ENCODE measurements at places on chromosomes 13 and 19.

DNA sequence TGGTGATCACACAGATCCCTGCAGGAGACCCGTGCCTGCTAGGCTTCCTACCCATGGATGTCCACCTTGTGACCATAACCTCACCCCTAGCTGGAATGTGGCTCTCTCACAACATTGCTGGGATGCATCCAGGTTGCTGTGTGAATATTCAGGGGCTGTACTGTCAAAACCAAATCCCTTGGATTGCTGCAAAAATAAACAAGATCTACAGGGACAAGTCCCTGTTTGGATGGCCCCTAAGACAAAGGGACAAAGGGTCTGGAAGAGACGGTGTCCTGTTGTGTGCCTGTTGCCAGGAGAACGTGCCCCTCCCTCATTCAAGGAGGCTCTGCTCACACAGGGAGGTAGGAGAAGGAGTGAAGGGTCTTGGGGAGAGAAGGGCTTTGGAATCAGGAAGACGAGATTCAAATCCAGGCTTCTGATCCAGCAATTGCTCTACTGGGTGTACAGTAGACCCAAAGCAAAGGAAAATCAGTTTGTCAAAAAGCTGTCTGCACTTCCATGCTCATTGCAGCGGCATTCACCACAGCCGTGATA lies 89.2 kb upstream of the WASF3 start:
- DNase-seq, result no peak

DNA sequence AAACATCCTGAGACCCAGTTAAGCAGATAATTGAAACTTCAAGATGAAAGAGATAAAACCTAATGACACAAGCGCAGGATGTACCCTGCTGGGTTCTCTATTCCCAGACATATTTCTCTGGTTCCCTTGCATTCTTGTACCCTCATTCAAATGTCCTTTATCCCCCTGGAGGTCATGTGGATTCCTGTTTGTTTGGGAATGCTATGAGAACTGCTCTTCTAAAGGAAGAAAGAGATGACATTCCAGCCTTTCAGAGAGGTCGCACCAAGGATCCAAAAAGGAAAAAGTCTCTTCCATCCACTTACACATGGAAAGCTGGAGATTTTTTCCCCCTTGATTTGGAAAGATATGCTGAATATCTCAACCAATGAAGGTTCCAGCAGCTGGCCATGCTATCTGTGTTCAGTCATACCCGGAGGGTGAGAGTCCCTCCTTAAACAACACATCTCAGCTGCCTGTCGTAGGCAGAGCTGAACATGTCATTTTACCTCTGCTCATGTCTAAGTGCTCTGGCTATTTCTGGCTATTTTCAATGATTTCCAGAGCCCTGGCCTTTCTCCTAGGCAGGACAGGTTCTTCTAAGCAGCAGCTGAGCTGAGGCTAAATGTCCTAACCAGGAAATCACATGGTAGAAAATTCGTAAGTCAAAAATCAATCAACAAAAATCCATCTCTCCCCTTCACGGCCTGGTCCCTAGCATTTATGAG lies 52.5 kb downstream of the C13orf42 start:
- DNase-seq, result no peak

- no peak for DNase-seq
Measured at GRCh38 chr13:109868578-109869311, 82.4 kb upstream of the IRS2 start.

GRCh38 chr19:1474011-1474764 lies 4.8 kb downstream of the C19orf25 start:
- no peak for DNase-seq
